ENCODE measurements at places on chromosomes 4 and X.
A peak's percentile ranks its signal among the peaks of the same experiment; 100 is the strongest.

- no peak for DNase-seq
Observed at GRCh38 chr4:144845411-144845810, 199.5 kb downstream of the HHIP start.

- no peak for DNase-seq
Observed at GRCh38 chrX:48945517-48946348, 11.7 kb downstream of the OTUD5 start.

DNA sequence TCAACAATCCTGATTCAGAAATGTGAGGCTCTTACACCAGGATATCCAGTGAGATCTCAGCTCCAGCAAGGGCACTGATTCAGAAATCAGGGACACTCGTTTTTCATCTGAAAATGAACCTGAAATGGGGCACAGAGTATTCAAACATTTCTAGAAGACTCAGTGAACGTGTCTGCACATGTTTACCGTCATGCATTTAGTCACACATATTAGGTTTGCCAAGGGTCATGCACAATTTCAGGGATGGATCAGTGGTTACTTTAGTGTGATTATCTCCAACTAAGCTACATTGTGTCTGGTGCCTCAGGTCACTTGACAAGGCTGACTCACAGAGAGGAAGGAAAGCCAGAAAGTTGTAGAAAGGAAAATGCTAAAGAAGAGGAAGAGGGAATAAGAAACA, 33.6 kb upstream of the SPANXN2 start:
- DNase-seq = no peak

DNA sequence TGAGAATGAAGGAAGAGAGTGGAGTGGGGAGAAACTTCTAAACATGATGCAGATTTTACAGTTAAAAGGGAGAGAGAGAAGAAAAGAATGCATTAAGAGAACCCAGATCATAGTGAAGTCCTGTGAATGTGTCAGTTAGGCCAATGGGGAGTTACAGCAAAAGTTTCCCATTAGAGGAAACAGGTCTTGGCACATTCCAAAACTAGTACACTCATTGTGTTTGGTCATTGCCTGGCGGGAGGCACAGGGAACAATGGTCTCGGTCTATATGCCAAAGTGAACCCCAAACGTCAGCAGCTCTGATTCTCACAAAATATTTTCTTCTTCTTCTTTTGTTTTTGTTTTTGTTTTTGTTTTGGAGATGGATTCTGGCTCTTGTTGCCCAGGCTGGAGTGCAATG, 284.5 kb upstream of the CTSO start:
- DNase-seq = no peak

DNA sequence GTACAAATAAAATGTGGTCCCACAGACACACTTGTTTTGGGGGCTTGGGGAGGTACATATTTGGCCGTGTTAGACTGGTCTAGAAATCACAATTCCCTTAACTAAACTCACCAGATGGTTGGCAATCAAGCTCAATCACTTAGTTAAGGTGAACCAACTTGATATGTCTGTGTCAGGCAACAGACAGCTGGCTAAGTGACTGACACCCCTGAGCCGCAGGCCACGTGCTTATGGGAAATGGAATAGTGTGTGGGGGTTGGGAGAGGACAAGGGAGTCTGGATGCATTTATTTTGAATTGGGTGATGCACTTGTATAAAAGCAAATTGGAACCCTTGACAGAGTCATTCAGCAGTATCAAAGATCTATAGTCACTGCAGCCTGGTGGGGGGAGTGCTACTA, 209.0 kb downstream of the HS6ST2 start:
- DNase-seq = no peak

- no peak for DNase-seq
Observed at GRCh38 chr4:72283357-72283756, 251.6 kb downstream of the NPFFR2 start.

DNA sequence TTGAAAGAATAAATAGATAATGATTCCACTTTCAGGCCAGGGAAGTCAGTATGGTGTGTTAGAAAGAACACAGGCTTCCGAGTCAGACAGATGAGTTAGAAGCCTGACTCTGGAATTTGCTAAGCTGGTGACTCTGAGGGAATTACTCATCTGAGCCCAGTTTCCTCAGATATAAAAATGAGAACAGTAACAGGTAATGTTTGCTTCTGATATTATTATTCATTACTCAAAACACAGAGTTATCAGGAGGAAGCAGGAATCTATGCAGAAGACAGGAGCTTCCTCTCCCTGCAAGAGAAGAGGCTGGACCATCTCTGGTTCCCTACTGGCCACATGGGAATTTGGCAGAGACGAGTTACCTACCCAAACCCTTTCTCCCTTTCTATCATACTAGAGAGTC, 163.1 kb downstream of the EVC2 start:
- no peak for DNase-seq

DNA sequence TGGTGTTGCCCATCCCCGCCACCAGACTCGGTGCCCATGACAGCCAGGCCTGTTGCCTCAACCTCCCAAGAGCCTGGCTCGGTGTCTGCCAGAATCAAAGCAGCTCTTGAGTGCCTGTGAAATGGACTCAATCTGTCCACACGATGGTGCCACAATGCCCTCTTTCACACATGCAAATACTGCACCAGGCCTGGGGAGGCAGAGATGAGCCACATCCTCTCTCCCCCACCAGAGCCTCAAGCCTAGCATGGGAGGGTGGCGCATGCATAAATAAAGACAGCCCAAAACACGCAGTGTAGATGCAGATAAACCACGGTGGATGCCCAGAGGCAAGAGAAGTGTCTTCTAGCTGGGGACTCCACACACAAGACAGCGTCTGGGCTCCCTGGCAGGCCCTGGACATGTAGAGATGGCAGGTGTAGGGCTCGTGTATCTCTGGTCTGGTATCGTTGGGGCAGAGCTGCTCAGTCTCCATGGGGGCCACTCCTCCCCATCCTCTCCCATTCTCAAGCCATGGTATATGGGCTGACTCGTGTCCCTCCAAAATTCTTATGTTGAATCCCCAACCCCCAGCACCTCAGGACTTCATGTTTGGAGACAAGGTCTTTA, 65.6 kb downstream of the JAKMIP1 start:
- peak; percentile 14 for DNase-seq

GRCh38 chr4:150306719-150307118, 228.5 kb downstream of the DCLK2 start:
- DNase-seq = no peak

GRCh38 chrX:139739138-139739537, 31.2 kb upstream of the MCF2 start:
- no peak for DNase-seq

DNA sequence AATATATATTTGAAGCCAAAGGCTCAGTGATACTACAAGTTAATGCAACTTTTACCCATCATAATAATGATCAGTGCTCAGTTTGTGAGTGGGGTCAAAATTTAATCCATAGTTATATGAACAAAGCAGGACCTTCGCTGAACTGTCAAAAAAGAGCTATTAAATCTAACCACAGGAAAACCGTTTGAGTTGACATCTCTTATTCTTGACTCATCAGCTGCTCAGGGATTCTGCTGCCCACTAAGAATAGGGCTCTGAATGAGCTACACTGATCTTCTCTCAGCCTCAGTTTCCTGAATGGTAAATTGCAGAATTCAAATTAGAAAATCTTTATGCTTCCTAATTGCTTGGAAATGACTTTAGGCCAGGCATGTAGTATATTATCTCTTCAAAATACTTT, 44.9 kb upstream of the NAP1L5 start:
- no peak for DNase-seq

DNA sequence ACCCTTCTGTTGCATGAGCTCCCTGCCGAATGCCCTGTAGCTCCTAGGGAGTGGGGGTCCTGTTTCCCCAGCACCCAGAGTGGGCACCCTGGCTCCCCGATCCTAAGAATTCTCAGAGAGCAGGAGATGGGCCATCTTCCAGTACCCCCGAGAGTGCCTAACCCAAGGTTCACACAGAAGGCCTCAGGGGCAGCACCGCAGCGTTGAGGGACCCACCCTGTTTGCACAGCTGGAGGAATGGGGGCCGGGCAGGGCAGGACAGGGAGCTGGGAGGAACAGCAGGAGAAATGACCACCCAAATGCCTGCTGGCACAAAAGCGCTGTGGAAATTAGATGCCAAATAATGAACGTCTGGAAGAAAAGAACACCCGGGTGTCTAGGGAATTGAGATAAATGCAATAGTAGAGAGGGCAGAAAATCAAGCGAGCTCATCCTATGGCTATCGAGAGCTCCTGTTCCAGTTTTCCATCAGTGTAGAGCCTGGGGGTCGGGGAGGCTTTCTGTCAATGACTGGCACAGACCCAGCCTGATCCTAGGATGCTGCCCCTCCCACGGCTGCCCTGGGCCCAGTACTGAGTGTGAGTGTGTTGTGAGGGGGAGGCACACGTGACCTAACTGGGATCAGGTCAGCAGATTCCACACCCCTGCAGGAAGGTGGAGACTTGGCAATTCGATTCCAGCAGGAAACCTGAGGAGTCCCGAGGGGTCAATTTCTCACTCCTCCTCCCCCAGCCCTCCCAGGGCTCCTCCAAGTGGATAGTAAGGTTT, 25.7 kb downstream of the SEPTIN6 start:
- DNase-seq = no peak

- no peak for DNase-seq
Observed at GRCh38 chrX:6449946-6450345, 85.0 kb downstream of the VCX3A start.

DNA sequence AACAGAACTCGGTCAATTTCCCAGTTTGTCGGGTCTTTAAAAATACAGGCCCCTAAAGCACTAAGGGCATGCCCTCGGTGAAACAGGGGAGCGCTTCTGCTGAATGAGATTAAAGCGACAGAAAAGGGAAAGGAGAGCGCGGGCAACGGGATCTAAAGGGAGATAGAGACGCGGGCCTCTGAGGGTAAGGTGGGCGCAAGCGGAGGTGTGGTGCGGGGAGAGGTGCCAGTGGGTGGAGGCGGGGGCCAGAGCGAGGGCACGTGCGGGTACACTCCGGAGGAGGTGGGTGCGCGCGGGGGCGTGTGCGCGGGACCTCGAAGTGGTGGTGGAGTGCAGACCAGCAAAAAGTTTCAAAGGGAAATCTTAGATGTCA, 787 bp upstream of the TET2 start:
- DNase-seq = peak; percentile 9

- DNase-seq = no peak
Observed at GRCh38 chr4:92231511-92231910, 72.3 kb upstream of the GRID2 start.

GRCh38 chrX:133970076-133970475, 15.3 kb downstream of the GPC3 start:
- no peak for DNase-seq

- no peak for DNase-seq
Observed at GRCh38 chr4:184237612-184238011, 19.9 kb upstream of the ENPP6 start.

DNA sequence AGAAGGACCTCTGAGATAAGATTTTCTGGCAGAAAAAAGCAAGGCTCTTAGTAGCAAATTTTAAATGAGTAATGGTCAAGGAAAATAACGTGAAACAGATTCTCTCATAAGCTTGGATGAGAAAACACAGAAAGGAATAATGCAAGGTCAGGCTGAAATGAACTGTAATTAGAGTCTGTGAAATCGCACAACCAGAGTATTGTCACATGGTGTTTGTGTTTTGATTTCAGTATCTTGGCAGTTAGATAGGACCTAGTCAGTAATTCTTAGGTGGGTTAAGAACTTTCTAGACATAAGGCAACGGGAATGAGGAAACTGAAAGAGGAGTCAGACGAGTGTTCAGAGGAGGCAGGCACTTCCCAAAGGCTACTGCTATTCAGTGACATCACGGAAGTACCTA, 34.6 kb downstream of the LIMCH1 start:
- no peak for DNase-seq

- no peak for DNase-seq
Observed at GRCh38 chr4:30854531-30854930, 134.4 kb downstream of the PCDH7 start.

- DNase-seq = no peak
Observed at GRCh38 chr4:11326021-11326420, 102.7 kb downstream of the HS3ST1 start.

DNA sequence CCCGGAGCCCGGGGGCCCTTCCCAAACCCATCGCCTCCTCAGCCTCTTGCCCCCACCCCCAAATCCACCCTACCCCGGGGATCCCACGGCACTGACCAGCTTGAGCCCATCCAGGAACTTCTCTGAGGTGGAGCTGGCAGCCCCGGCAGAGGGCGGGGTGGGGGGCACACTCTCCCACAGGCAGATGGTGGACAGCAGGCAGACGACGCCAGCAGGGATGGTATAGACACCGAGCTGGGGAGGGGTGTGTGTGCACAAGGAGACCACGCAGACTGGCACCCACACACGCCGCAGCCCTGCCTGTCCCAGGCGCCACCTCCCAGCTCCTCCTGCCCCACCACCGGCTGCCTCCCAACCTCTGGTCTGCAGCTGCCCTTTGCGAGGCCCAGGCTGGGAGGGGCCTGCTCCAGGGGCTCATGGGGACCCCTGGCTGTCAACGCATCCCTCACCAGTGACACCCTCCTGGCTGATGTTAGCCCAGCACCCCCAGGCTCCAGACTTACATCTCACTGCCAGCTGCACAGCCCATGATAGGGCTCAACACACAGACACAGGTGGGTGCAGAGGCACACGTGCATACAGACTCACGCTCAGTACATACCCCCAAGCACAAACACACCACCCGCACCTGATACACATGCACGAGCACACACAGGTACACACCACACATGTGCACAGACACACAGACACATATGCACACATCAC, 4.2 kb downstream of the SLC49A3 start:
- no peak for DNase-seq

DNA sequence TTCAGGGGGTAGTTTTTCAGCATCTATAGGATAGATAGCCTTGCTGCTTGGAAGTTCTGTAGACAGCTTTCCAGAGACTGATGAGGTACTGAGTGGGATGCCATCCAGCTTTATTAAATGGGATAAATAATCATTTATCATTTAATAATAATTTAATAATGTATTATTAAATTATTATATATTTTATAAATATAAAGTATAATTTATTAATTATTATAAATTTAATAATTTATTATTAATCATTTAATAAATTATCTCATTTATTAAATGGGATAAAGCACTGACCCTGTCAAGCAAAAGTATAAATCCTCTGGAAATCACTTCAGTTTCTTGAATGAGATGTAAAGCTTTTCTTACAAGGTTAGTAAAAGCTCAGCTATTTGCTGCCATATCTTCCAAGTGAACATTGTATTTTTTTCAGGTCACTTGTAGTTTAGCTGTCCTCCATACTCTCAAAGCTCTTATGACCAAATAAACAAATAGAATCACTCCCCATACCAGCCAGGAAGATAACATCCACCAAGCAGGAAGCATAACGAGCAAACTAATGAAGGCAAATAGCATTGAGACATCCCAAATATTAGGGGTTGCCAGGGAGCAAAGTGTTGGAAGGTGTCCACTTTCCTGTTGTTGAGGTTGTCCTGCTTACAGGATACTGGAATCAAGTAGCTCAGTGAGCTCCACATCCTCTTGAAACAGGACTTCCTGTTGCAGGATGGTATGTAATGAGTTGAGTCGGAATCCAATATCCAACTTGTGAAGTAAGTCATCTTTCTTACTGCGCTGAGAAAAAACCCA, 88.9 kb downstream of the ZNF674 start:
- no peak for DNase-seq

GRCh38 chrX:40474205-40474626, 106.6 kb upstream of the ATP6AP2 start:
- DNase-seq = no peak

- no peak for DNase-seq
Observed at GRCh38 chr4:105946771-105947170, 51.5 kb downstream of the NPNT start.
